ENCODE measurements at places on chromosomes 6 and 20.

- DNase-seq: no peak
Observed at GRCh38 chr20:18857640-18858039, 44.1 kb downstream of the SCP2D1 start.

GRCh38 chr6:9499709-9500108 lies 915.2 kb downstream of the TFAP2A start:
- no peak for DNase-seq

DNA sequence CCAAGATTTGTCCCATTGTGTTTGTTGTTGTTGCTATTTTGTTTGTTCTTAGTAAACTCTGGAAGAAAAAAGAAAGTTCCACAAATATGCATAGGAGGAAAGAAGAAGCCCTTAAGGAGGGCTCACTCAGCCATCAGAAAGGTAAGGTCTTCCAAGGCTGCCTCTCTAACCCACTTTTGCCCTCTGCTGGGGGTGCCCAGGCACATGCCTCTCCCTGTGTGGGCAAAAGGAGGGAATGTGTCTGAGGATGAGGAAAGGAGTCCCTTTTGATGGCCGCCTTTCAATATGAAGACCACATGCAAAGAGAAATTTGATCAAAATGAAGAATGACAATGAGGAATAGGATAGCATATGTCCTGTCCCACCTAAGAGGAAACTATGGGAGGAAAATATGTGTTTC lies 248.2 kb upstream of the POU3F2 start:
- DNase-seq: no peak

DNA sequence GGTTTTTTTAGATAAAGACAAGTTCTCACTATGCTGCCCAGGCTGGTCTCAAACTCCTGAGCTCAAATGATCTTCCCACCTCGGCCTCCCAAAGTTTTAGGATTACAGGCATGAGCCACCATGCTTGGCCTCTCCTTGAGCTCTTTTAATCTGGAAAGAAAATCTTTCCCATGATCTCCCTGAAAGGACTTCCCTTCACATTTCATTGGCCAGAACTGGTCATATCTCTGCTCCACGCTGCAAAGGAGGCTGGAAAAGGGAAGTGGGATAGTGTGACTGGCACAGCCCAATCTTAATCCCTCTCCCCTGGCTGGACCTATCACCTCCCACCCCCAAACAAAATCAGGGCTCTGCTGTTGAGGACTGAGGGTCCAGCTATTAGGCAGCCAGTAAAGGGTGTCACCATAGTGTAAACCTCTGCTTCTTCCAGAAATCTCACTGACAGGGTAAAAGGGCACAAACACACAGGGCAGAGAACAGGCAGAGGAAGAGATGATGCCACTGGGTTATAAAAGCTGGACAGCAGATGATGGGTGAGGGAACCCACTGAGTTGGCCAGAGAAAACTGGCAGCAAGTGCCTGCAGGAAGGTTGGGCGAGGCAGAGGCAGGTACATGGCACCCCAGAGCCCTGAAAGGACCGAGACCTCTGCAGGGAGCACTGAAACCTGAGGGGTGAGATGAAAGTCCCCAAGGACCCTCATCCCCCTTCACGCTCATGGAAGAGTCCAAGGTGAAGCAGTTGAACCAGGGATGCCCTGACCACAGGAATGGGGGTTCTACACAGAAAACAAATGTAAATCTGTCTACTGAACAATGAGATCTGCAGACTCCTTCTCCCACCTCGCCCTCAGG lies 83.1 kb upstream of the PTPN1 start:
- no peak for DNase-seq

DNA sequence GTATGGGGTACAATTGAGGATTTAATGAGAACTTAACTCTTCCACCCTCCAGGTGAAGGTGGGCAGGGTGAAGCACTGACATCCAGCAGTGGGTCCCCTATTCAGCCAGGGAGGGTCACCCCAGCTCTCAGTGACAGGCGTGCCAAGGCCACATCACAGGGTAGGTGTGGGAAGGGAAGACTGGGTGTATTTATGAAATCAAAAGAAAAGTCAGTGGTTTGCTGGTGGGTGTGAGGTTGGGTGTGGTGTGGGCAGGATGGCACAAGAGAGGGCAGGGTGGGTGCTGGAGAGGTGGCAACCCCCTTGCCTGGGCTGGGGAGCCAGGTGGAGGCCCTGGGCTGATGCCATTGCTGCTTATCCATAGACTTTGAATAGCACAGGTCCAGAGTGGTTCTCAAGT lies 16.6 kb downstream of the SYNDIG1 start:
- no peak for DNase-seq

DNA sequence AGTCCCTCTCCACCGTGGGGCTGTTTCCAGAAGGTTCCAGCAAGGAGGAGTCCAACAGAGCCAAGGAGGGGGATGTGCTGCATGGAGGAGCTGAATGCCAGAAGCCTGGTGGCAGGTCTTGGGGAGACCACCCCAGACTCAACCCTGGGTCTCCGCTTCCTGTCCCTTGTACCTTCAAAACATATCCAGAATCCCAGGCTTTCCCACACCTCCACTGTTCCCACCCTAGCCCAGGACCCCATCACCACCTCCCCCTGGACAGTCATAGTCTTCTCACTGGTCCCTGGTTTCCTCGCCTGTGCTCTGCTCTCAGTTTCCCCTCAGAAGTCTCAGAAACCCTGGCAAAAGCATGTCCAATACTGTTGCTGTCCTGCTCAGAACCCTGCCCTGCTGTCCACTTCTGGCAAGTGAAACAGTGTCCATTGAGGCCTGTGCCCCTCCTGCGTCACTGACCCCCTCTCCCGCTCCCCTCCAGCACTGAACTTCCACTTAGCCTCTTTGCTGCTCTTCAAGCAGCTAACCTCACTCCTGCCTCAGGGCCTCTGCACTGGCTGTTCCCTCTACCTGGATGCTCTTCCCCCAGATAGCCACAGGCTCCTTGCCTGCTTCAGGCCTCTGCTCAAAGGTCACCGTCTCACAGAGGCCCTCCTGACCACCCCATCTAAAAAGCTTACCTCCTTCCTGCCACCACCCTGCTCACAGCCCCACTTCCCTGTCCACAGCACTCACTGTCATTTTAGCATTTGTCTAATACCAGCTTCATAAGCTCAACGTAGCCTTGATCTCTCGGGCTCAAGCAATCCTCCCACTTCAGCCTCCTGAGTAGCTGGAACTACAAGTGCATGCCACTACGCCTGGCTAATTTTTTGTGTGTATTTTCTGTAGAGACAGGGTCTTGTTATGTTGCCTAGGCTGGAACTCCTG lies 169.2 kb downstream of the GRM4 start:
- no peak for DNase-seq

GRCh38 chr6:20589266-20589665 lies 55.0 kb downstream of the CDKAL1 start:
- no peak for DNase-seq

All from NCI-H1417 (cell line).